ENCODE measurements at places on chromosomes 4 and X.

DNA sequence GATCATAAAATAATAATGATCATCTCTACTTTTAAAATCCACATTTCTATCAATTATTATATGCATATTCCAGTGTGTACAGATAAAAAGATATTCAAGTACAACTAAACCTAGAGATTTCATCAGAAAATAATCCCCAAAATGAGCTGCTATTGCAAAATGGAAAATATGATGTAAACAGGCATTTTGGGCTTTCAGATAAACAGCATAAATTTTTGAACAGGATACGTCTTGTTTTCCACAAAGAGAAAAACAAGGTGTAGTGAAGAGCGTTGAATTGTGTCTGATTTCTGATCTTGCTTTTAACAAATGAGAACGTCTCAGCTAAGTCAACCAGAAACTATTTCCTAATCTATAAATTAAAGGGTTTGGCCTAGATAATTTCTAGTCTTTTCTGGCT, 349.6 kb upstream of the FTHL17 start:
- no peak for DNase-seq

DNA sequence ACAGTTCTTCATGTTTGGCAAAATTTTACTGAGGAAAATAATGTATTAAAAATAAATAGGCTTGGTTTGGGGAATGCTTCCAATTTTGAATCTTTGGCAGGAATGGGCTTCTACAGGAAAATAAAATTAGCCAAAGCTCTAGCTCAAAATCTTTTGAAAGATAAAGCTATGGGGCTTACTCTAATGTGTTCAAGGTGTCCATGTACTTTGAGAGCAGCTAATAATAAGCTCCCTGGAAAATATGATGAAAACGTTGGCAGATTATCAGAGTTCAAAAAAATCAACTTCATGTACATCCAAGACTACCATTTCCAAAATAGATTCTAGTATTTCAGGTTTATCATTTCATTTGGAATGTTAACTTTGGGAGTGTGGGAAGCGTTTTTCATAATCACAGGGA, 158.4 kb downstream of the EMCN start:
- no peak for DNase-seq

DNA sequence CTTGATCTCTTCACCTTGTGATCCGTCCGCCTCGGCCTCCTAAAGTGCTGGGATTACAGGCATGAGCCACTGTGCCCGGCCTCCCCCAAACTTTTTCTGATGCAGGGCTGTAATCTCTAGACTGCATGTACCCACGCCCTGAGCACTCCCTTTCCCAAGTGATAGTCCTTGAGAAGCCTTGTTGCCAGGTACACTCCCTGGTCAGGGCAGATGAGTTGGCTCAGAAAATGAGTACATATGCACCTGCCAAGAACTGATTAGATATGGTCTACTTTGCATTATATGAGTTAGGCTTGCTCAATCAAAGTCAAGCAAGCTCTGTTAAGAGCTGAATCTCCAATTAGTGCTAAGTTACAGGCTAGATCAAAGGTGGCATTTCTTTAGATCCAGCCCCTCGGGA, 20.3 kb downstream of the APOO start:
- DNase-seq = no peak

DNA sequence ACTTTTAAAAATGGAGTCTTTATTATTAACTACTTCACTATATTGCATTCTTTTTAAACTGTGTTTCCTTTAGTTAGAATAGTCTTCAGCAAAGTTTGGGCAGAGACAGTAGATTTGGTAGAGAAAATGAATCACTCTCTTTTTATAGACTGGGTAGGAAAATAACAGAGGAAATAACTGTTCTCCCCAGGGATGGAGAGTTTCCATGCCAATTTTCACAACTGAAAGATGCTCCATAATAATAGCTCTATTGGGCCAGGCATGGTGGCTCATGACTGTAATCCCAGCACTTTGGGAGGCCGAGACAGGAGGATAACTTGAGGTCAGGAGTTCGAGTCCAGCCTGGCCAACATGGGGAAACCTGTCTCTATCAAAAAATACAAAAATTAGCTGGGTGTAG, 13.1 kb downstream of the HSD17B13 start:
- no peak for DNase-seq

DNA sequence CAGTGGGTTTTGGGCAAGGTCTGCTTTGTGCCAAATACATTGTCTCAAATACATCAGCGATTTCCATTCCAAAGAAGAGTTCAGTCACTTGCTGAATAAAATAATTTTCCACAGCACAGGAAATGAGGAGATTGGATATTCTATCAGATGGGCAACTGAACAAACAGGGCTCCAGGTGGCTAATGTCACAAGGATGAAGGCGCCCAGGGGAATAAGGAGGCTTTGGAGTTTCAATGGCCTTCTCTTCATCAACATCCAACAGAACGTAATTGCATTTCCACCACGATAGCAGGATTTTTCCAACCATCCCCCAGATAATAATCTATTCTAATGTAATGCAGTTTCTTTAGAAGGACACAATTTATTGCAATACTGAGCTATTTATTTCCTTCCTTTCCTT, 104.7 kb upstream of the KLHL13 start:
- DNase-seq = no peak

DNA sequence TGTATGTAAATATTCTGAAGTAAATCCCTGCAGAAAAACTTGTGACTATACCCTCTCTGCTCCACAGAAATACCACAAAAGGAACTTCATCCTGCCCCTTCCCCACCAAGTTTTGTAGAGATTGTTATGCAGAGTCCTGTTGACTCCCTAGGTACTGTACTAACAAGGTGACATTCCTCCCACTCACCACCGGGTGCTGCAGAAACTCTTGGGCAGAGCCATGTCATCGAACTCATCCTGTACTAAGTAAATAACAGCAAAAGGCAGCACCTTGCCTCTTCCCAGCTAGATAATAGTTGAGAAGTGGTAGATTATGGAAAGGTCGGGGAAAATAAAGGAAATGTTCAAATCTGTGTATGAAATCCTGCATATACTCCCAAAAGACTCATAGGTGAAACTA, 233.3 kb downstream of the STPG2 start:
- DNase-seq = no peak

DNA sequence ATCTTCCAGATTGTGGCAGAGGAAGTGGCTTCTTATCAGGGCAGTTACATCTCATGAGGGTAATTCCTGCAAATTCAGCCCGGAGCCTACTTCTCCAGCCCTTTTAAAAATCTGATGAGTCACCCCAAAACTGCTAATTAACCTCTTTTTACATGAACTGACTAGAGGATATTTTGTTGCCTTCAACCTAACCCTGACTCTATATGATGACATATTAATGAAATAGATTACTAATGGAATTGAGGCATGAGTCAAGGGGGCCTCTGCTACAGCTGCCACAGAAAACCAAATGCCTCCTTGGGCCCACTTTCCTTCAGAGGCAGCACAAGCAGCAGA, 72.5 kb downstream of the QRFPR start:
- DNase-seq = no peak

GRCh38 chrX:112627206-112627605, 52.5 kb downstream of the LHFPL1 start:
- no peak for DNase-seq

DNA sequence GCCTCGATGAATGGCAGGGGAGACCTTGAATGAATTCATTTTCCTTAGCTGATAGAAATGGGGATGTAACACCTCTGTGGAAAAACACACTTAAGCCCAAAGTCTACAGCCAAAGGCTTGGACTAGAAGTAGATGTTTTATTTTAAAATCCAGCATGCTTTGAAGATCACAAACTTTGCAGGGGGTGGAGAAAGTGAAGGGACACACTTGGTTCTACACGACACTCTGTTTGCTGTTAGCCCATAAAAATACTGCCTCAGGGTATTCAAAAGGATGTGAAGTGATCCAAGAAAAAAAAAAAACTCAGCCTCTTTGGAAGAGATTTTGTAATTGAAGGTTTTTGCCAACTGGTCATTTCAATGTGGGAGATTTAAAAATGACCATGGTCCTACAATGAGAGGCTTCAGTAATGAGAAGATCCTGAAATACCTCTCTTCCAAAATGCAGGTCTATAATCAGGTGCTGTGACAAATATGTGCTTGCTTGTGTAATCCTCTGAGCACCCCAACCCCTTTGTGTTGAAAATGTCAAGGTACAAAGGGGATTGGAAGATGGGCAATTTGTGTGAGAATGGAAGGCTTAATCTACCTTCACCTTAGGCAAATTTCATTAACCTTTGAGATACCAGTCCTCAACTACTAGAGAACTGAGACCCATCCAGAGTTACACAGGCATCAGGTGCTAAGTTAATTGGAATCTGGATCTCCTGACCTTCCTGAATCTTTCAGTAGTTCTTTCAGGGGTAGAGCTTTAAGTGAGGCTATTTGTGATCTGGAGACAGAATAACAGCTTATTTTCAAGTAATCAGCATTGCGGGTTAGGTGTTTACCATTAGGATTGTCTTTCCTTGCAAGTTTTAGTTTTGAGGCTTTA, 82.5 kb downstream of the HS6ST2 start:
- no peak for DNase-seq

GRCh38 chr4:100582146-100582545, 64.3 kb upstream of the EMCN start:
- DNase-seq = no peak

GRCh38 chrX:46803140-46803539, 33.7 kb upstream of the RP2 start:
- no peak for DNase-seq
